ENCODE measurements at places on chromosomes 6 and 20.
A peak's percentile ranks its signal among the peaks of the same experiment; 100 is the strongest.

- no peak for DNase-seq
Measured at GRCh38 chr6:145629478-145629877, 105.8 kb downstream of the EPM2A start.

DNA sequence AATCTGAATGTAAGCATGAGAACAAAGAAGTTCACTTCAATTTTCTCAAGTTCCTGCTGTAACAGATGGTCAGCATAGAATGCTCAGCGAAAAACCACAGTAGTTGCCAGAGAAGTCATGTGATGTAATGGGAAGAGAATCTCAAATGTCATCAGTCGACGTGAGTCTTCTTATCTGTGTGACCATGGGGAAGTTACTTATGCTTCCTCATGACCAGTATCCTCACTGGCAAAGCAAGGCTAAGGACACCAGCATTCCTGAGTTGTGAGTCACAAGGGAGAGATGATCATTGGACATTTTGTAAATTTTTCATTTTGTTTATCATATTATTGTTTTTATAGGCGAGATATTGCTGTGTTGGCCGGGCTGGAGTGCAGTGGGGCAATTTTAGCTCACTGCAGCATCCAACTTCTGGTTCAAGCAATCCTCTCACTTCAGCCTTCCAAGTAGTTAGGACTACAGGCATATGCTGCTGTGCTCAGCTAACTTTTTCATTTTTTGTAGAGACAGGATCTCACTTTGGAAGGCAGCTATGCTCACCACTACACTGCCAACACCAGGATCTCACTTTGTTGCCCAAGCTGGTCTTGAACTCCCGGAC is 21.9 kb downstream of the SGK1 start:
- DNase-seq = peak; percentile 97

- no peak for DNase-seq
Measured at GRCh38 chr6:43943099-43943766, 173.2 kb downstream of the VEGFA start.

- DNase-seq = no peak
Measured at GRCh38 chr6:167733740-167734661, 92.7 kb upstream of the AFDN start.

DNA sequence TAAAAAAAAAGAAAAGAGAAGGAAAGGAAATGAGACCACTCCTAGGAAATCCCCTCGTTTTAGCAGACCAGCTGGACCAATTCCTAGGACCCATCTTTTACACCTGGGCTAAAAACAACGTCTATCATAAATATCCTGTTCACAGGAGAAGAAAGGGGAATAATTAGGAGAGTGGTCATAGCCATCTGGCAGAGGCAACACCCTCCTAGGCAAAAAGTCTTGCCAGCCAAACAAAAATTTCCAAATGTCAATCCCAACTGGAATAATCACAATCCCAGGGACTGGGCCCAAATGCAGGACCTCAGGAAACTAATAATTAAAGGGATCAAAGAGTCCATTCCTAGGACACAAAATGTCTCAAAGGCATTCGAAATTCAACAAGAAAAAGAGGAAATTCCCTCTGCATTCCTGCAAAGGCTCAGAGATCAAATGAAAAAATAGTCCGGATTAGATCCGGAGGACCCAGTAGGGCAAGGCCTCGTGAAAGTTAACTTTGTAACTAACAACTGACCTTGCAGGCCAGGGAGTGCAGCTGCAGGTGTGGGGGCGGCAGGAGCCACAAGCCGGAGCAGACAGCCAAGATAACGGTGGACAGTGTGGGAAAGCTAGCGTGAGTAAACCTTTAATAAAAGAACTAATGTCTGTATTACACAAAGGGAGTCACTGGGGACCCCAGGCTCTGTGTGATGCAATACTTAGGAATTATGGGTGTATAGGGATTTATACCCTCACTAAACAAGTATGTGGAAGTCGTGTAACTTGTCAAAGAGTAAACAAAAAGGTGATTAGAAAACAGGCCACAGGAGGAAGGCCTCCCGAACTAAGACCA is 11.7 kb downstream of the LCA5 start:
- no peak for DNase-seq

- DNase-seq = no peak
Measured at GRCh38 chr20:2254333-2254732, 41.5 kb upstream of the TGM3 start.

GRCh38 chr6:145714731-145715130 is 20.6 kb downstream of the EPM2A start:
- DNase-seq = no peak

DNA sequence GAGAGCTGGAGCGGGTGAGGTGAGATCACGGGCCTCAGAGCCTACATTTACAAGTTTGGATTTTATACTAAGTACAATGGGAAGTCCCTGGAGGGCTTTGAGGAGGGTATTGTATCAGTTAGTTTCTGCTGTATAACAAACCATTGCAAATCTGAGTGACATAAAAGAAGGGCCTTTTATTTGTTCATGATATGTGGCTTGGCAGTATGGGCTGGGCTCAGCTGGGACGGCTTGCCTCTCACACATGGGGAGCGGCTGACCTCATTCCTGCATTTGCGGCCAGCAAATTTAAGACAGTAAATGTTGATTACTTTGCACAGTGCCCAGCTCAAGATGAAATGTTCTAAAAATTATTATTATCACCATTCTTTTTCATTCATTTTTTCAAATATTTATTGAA is 21.7 kb downstream of the GDAP1L1 start:
- DNase-seq = no peak

DNA sequence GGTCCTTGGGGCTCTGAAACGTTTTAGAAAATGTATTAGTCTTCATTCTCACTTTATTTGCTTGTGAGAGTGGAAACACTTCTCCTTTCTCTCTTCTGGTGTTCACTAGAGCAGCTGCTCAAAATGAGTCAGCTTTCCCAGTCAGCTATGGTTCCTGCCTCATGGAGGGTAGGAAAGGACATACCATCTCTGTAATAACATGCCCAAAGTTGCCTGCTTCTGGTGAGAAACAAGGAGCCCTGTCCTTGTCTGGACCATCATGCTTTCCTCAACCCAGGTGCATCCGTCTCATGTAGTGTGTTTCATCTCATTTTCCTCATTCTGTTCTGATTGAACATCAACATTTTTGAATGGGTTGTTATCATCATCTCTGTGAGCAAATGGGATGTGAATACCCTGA is 17.1 kb upstream of the TINAG start:
- no peak for DNase-seq

- no peak for DNase-seq
Measured at GRCh38 chr6:42020967-42021366, 29.4 kb upstream of the TAF8 start.

DNA sequence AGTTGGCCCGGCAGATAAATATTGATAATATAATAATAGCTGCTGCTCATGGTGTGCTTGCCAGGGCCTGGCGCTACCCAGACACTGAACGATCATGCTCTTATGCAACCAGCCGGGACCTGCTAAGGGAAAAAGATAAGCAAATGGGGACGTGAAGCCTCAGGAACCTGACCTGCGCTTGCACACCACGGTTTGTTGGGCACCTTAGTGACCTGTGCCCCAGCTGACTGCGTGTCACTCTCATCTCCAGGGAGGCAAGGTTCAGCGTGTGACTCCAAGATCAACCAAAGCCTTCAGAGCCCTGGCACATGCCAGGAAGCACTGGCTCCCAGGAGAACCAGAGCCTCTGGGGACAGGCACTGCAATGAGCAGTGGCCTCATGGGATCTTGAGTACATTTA is 111.1 kb downstream of the AGPAT4 start:
- no peak for DNase-seq

- DNase-seq = no peak
Measured at GRCh38 chr6:144729502-144729901, 444.4 kb downstream of the UTRN start.

- no peak for DNase-seq
Measured at GRCh38 chr6:168410035-168410434, 30.9 kb upstream of the SMOC2 start.

DNA sequence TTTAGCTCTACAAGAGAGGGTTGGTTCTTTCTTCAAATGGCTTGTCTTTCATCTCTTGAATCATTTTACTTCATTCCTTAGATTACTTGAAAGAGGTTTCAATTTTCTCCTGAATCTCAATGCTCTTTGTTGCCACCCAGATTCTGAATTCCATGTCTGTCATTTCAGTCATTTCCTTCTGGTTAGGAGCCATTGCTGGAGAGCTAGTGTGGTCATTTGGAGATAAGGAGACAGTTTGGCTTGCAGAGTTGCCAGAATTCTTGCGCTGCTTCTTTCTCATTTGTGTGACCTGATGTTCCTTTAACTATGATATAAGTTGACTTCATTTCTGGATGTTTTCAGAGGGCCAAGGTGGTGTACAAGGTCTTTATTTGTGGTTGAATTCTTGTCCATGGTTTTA is 157.8 kb downstream of the SLC22A3 start:
- no peak for DNase-seq

- no peak for DNase-seq
Measured at GRCh38 chr20:39829661-39830060, 859.4 kb downstream of the MAFB start.

DNA sequence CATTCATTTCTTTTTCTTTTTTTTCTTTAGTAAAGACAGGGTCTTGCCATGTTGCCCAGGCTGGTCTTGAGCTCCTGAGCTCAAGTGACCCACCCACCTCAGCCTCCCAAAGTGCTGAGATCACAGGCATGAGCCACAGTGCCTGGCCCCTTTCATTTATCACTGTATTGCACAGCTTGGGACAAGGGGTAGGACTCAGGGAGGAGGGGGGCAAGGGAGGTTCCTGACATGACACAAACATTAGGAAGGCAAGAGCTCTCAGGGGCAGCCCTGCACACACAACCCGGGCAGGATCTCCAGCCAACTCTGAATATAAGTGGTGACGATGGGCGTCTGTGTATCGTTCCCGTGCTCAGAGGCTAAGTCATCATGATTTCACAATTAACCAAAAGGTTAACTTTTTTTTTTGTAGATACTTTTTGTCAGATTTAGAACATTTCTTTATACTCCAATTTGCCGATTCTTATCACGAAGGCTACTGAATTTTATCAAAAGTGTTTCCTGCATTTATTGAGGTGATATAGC is 19.9 kb downstream of the SLC2A4RG start:
- DNase-seq = no peak

DNA sequence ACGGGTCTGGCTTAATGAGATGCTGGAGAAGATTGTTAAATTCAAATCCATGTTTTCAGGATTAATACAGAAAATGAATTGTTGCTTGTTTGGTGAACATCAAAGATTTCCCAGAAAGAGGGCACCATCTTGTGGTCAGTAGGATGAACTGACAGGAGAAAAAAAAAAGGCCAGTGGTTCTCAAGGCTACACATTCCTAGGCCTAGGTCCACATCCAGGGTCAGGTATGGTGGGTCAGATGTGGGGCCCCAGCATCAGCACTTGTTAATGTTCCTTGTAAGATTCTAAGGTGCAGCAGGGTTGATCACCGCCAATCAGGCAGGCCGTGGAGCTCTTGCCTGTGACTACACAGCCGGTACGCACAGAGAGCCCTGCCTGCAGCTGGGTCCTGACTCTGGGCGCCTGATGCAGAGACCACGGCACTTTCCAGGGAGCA is 34.0 kb upstream of the FOXO3 start:
- DNase-seq = no peak

DNA sequence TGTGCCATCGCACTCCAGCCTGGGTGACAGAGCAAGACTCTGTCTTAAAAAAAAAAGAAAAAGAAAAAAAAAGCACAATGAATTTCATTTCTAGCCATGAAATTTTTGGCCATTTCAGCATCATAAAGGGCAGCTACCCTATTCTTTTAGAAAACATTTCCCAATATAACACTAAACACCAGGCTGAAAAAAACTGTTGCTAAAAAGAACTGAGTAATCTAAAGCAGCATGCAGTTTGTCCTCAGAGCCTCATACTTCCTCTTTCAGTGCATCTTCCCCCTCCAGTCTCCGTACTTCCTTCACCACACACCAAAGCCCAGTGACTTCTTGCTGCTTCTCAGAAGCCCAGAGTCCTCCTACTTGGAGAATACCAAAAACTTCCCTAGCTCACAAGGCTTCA is 5.6 kb upstream of the IFNGR1 start:
- no peak for DNase-seq

DNA sequence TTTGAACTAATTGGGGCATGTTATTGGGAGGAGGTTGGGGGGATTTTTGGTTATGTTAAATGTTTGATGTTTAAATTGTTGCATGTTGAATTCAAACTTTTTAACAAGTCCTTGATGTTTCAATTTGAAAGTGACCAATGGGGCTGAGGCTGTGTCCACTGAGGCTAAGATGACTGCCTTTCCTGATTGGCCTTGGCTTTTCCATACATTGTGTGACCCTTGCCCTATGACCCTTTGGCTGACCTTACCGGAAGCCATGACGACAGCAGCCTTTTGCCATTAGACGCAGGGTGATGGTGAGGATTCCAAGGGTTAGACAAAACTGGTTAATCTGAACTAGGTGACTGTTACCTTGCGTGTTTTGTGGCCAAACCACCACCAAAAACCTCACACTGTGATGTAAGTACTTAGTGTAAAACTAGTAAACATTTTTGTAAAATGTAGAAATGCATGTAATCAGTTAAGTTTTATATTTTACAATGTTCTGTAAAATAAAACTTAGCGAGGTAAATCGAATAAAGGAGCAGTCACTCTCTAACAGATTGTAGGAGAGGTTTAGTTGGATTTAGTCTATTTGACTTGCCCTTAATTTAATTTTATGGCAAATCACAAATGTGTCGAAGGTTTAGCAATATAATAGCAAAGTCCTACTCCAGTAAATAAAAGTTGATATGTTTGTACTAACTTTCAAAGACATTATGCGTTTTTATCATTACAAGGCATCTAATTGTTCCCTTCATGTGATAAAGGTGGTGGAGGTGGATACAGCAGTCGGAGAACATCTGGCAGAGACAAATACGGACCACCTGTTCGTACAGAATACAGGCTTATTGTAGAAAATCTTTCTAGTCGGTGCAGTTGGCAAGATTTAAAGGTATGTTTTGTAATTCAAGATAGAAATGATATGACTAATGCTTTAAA is 1.6 kb downstream of the SRSF6 start:
- DNase-seq = no peak

DNA sequence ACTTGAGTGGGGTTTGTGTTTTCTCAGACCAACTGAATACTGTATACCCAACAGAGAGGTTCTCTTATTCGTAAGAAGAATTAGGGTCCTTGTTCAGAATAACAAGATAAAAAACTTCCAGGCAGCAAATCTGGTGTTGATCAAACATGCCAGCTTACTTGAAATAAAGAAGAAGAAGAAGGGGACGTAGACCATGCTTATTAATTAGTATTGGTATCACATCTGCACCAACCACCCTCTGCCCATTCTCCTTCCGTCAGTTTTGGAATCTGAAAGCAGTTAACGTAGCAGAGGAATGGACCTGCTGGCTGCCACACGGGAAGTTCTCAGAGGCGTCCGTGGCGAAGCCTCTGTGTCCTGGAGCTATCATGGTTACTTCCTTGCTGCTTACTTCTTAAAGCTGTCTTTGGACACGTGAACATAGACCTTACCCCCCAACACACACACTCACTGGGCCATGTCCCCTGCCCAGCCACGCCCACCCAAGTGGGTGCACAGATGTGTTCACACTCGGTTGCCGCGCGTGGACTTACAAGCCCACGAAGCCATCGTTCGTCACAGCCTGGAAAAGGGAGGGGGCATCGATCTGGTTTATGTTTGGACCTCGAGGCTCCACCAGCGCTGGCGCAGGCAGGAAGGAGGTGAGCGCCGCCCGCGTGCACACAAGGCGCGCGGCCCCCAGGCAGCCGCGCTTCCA is 4.1 kb upstream of the DLL1 start:
- DNase-seq = no peak
